ENCODE measurements at places on chromosomes 7 and 10.

GRCh38 chr10:118116715-118117449 is 70.1 kb upstream of the RAB11FIP2 start:
- DNase-seq = no peak

GRCh38 chr10:101289541-101289940 is 60.3 kb upstream of the LBX1 start:
- DNase-seq = no peak

- DNase-seq = no peak
Observed at GRCh38 chr7:142562688-142563087, 186.6 kb upstream of the PRSS1 start.

DNA sequence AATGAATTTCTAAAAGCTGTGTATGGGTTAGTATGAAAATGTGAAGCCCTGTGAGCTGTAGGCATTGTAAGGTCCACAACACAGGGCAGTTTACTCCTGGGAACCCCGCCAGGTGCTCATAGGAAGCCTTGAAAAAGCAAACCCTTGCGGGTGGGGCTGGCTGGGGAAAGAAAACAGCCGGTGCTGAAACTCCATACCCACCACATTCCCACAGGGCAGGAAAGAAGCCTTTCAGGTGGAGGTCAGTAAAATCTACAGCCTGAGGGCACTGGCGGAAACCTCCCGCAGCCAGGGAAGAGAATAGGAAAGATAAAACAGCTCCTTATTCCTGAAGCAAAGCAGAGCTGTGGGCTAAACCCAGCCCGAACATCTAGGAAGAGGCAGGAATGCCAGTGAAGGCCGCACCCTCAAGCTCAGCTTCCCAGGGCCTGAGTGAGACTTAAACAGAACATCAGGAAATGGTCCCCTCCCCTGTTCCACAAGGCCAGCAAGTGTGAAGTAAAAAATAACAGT is 34.7 kb downstream of the PODXL start:
- DNase-seq = no peak

DNA sequence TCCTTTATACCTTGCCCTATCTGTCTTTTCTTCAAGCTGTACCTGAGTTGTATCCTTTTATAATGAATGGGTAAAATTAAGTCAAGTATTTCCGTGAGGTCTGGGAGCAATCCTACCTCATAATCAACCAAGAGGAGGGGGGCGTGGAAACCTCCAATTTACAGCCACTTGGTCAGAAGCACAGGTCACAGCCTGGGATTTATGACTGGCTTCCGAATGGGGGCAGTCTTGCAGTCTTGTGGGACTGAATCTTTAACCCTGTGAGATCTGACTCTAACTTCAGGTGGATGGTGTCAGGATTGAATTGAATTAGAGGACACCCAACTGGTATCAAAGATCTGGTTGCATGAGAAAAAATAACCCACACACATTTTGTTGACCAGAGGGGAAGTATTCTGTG is 23.5 kb upstream of the KCNMA1 start:
- DNase-seq = no peak

- no peak for DNase-seq
Observed at GRCh38 chr7:27132978-27133377, 2.4 kb upstream of the HOXA4 start.

DNA sequence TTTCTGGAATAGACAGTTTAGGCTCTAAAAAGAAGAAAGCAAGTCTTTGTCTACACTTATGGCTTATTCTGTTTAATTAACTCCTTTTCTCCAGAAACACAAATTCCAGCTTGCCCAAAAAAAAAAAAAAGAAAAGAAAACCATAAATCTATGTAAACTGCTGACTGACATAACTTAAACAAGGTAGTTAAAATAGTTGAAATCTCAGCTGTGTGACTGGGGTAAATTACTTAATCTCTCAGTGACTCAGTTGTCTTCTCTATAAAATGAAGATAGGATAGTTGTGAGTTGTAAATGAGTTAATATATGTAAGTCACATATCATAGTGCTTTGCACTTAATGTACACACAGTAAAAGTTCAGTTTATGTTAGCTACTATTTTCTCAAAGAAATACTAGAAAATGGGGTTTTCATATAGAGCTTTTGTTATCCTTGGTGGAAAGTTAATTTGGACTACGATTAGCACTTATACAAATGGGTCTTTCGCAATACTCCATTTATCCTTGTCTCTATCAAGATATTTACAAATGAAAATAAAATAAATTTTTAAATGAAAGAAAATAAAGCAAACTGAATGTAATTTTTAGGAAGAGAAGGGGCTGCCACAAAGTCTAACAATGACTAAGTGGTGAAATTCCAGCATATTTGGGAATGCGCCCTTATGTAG is 200.9 kb downstream of the MBL2 start:
- DNase-seq = no peak

- no peak for DNase-seq
Observed at GRCh38 chr7:67470256-67470751, 473.7 kb downstream of the TYW1 start.

DNA sequence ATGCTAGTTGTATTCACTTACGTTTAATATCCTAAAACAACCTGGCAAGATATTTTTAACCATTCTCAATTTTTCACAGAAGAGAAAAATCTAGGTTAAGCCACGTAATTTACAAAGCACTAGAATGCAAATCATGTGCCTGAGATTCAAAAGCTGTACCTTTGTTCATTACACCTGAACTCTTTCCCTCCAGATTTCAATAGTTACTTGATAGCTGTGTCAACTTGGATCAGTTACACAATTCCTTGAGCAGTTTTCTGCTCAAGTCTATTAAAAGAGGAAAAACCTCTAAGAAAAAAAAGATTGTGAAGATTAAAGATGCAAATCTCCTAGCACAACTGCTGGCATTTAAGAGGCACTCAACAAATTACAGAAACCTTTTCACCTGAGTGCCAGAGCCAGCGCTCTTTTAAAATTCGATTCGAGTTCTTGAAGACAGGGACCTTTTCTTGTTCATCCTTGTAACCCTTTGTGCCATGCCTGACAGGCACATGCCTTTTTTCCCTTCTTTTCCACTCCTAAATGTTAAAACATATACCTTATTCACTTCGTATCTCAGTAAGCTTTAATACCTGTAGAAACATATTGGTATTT is 886 bp downstream of the NSUN6 start:
- DNase-seq = no peak

GRCh38 chr10:76192151-76192550 is 760.7 kb downstream of the LRMDA start:
- no peak for DNase-seq

DNA sequence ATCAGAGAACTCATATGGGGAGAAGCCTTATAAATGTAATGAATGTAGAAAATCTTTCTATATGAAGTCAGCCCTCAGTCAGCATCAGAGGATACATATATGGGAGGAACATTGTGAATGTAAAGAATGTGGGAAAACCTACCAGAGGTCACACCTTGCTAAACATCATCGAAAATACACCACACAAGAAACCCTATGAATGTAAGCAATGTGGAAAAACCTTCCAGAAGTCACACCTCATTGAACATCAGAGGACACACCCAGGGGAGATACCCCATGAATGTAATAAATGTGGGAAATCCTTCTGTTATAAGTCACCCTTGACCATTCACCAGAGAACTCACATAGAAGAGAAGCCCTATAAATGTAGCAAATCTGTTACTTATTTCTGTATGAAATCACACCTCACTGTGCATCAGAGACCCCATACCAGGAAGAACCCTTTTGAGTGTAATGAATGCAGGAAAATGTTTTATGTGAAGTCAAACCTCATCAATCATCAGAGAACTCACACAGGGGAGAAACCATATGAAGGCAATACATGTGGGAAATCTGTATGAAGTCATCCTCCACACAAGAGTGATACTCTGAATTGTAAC is 30.8 kb downstream of the ZNF12 start:
- no peak for DNase-seq

GRCh38 chr7:557558-557881 is 37.9 kb upstream of the PDGFA start:
- DNase-seq = no peak

- no peak for DNase-seq
Observed at GRCh38 chr7:5631152-5631551, 150.3 kb downstream of the RNF216 start.

- DNase-seq = peak; percentile 58
Observed at GRCh38 chr7:116236020-116236630, 25.8 kb downstream of the TES start.

GRCh38 chr7:23357190-23358093 is 58.3 kb downstream of the MALSU1 start:
- no peak for DNase-seq

GRCh38 chr10:115903207-115903606 is 369.8 kb downstream of the GFRA1 start:
- DNase-seq = no peak

- DNase-seq = no peak
Observed at GRCh38 chr7:84677117-84677732, 482.6 kb upstream of the SEMA3A start.

GRCh38 chr7:155520114-155520513 is 26.2 kb downstream of the CNPY1 start:
- no peak for DNase-seq

- DNase-seq = no peak
Observed at GRCh38 chr7:69418869-69419670, 179.2 kb upstream of the AUTS2 start.

DNA sequence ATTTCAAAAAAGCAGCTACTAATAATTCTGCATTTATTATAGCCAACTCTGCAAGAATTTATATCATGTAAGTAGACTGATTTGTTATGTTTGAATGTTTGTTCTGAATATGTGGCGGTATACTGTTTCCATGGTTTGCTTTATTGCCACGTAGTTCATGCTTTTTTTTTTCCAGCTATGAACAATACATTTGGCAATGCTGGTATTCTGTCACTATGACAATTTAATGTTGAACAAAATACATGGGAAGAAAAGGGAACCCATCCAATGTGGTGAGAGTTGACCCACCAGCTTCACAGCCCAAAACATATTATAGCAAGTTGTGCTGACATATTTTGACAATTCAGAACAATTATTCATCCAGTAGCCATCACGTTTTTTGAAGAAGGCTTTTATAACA is 145.6 kb downstream of the CCDC71L start:
- no peak for DNase-seq

DNA sequence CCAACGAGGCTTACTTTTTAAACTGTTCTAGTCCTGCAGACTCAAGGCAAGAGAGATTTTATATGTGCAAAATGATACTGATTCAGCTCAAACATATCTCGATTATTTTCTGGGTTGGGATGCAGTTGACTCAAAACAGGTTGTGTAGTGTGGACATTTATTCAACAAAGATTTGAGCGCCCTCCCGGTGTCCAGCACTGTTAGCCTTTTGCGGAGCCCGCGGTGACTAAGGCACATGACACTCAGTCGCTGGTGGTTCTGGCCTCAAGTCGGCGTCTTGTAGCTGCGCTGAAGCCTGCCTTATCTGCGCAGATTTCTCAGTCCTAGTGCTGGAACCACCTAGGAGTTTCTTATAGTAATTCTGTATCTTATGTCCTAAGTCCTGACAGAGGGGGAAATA is 938 bp upstream of the CADPS2 start:
- DNase-seq = peak; percentile 77

- no peak for DNase-seq
Observed at GRCh38 chr7:101671371-101672356, 42.6 kb upstream of the MYL10 start.

- no peak for DNase-seq
Observed at GRCh38 chr10:6130848-6131470, 42.1 kb downstream of the RBM17 start.

DNA sequence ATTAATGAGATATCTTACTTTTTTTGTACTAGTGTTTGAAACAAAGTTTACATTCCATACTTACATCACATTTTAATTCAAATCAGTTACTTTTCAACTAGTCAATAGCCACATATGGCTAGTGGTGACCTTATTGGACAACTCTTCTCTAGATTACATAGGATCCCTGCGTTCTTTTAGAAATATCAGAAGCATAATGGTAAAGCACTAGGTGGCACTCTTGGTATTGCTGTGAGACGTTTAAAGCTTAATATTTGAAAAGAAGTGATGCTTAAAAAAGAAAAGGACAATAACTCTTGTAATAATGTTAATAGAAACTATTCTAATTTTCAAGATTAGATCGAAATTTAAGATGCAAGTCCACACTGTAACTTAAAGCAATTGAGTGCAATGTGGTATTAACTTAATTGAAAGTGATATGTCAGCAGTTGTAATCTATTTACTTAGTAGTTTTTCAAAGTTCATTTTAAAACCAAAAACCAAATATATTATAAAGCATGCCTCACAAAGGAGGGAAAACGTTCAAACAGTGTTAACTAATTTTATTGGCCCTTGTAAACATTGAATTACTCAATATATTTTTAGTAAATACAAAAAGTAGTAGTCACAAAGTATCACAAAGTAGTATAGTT is 339.1 kb downstream of the ATRNL1 start:
- no peak for DNase-seq

GRCh38 chr10:31004611-31005193 is 27.0 kb downstream of the ZNF438 start:
- no peak for DNase-seq

DNA sequence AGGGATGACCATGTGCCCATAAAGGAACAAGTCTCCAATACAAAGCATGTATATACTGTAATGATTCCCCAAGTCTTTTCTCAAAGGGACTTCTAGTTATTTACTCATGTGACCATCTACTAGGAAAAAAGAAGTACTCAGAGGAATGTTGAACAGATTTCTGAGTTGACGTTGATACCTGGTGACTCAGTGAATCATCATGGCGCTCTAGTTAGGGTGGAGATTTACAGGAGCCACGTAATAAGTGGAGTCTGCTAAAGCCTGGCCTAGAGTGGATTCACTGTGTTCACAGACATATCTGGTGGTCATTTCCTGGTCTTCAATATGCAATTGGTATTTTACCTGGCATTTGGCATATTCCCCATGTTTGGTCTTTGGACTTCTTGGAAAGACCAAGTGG is 302.2 kb upstream of the CACNA2D1 start:
- DNase-seq = no peak

- no peak for DNase-seq
Observed at GRCh38 chr10:93334901-93335327, 147.2 kb downstream of the MYOF start.

DNA sequence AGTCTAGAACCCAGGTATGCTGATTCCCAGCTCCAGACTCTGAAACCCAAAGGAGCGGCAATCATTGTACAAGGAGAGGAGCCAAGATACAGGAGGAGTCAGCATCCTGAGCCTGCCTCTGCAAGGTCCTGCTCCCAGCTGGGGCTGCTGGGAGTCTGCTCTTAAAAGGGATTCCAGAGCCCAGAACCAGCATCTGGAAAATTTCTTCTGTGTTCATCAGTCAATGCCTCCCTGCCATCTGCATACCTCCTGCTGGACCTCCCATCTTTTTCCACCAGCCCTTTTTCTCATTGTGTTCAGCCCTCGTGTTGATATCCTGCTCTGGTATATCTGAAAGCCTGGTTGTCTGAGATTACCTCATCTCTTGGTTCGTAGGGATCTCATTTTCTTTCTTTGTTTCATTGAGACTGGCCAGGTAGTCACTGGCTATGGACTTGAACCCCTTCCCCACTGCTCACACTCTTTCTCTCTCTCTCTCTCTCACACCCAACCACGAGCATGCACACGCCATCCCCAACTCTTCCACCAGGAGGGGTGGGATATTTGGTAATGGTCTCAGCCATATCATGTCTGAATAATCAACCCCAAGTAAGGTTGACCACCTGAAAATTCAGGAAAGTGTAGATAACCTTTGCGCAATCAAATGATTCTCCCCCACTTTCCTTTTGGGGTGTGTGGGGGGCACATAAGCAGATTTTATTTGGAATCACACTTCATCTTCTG is 608.8 kb downstream of the LRMDA start:
- no peak for DNase-seq

GRCh38 chr7:79241288-79242060 is 212.0 kb downstream of the MAGI2 start:
- no peak for DNase-seq

GRCh38 chr7:128307061-128307460 is 36.6 kb downstream of the RBM28 start:
- DNase-seq = no peak

- no peak for DNase-seq
Observed at GRCh38 chr7:46285878-46286277, 364.8 kb upstream of the IGFBP3 start.
